ENCODE measurements at places on chromosomes 2 and 18.

DNA sequence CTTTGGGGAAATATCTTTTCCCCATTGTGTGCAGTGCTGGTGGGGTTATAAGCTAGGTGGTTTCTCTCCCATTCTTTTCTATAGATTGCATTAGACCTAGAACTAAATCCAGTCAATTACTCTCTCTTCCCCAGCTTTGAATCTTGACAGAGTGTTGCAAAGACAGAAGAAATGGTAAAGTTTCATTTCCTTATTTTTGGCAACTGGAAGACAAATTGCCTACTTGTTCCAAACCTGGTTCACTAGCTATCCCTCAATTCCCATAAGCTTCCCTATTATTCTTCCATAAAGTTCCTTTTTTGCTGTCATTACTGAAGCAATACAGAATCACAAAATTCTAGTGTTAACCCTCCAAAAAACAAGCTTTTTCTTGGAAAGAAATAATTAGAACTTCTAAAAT, 94.0 kb upstream of the ITGA4 start:
- DNase-seq, result no peak

- no peak for DNase-seq
These were observed 42.0 kb upstream of the HS6ST1 start for GRCh38 chr2:128360711-128361110.

DNA sequence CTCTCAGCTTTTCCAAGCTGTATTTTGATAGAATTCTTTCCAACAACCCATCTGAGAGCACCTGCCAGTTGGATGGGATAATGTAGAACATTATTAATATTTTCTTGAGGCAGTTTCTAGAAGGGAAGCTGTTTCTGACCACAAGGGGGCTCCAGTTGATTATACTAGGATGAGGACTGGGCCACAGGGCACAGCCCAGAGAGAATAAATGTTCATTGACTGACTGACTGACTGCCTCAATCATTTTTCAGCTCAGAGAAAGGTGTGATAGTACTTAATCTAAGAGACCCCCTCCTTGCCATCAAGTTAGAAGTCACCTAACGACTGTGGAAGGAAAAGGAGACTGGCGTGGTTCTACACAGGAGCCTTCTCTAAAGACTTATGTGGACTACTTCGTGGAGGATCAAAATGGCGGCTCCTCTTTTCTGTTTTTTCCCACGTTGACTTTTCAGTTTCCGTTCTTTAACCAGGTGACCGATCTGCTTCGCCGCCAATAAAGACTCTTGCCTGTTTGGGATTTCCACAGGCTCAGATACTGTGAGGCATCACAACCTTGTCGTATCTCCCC, 31.9 kb upstream of the CREG2 start:
- DNase-seq, result peak; percentile 77

GRCh38 chr2:130814931-130815680, 21.6 kb upstream of the ARHGEF4 start:
- no peak for DNase-seq

GRCh38 chr18:37552286-37552685, 13.3 kb downstream of the CELF4 start:
- no peak for DNase-seq

GRCh38 chr2:13006829-13007717, 290.3 kb downstream of the TRIB2 start:
- peak; percentile 85 for DNase-seq

GRCh38 chr2:147715807-147716206, 129.0 kb upstream of the ACVR2A start:
- DNase-seq, result no peak

DNA sequence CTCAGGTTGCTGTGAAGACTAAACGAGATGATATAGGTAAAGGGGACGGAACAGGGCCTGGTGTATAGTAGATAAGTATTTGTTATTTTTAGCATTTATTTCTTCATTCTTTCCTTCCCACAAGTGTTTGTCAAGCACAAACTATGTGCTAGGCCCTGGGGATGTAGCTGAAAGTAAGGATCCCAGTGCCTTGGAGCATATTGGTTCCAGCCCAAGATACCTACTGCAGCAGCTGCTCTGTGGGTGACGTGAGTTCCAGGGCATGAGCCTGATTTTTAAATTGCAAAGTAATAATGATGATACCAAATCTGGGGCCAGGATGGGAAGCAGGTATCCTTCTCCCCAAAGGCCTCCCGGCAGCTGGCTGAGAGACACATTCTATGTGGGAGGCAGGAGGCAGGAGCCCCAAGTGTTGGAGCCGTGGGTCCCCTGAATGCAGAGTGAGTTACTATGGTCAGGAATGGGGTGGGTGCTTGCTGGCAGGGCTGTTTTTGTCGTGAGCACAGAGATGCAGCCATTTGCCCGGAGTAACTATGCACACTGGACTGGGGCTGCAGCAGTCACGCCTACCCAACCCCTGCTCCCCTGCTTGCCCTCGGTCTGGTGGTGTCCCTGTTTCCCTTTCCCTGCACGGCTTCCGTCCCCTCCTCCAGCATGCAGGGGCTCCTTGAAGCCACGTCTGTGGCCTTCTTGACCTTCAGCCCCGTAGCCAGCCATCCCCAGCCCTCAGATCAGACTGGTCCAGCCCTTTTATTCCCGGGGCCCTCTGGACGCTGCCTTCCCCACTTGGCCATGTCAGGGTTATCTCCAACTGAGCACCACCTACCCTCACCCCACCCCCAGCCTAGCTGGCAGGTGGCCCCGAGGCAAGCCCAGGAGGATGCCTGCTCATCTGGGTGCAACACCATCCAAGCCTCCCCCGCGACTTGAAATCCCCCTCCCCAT, 52.4 kb downstream of the INHBB start:
- no peak for DNase-seq

DNA sequence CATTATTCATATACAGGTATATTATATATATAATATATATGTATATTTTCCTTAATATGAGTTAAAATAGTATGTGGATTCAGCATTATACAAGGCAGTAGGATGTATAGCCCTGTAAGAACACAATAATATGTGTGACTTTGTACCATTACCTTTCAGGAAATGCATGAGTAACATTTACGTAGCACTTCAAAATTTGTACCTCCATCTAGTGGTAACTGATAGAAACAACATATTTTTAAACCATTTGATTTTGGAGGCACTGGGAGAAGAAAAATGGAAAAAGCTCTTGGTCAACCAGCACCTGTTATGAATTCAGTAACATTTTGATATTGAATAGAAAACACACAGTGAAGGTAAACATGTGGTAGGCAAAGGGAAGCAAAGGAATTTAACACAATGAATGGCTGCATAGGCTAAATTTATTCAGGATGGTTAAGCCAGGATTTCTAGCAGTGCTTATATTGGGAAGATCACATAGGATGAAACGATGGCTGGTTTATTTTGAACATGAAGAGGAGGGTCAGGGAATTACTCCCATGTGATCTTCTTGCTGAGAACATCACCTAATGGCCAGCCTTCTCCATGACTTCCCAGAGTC, 565.5 kb downstream of the CCDC85A start:
- peak; percentile 44 for DNase-seq

DNA sequence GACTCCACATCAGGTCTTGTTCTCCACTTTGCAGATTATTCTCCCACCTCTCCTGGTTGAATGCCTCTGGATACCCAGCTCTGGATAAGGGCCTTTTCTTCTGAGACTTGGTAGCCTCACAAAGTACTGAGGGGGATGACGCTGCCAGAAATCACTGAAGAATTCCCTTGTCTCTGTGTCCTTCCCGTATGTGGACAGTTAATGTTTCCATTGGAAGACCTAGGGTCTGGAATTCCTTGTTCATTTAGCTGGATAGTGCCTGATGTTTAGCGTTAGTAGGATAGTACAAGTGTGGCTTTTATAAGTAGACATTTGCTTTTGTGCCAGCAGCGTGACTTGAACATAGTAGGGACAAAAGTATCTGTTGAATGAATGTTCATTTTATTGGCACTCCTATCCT, 76.9 kb downstream of the CLHC1 start:
- DNase-seq, result no peak

DNA sequence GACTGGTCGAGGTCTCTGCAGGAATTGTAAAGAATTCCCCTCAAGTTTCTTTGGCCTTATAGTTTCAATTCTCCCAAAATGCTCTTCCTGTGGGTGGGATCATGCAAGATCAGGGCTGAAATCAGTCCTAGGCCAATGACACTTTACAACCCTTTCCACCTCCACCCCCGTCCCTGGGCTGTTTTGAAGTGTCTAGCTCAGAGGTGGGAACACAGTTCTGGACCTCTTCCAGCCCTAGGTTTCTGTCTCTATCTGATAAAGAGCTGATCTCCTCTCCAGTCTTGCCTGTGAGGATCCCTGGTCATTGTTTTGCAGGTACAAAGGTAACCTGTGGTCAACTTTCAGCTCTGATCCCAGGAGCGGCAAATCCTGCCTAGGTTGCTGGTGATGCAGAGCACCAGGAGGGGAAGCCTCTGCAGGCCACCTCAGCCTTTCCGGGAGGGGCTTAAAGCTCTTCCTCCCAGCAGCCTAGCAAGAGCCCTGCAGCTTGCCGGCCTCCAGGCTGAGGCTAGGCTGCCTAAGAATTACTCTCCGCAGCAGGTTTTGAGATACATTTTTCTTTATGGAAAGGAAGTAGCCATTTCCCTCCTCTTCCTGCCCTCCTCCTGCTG, 69.8 kb upstream of the WIPF1 start:
- DNase-seq, result peak; percentile 89

- DNase-seq, result peak; percentile 1
These were observed 70.8 kb downstream of the RTP5 start for GRCh38 chr2:241940329-241940728.

DNA sequence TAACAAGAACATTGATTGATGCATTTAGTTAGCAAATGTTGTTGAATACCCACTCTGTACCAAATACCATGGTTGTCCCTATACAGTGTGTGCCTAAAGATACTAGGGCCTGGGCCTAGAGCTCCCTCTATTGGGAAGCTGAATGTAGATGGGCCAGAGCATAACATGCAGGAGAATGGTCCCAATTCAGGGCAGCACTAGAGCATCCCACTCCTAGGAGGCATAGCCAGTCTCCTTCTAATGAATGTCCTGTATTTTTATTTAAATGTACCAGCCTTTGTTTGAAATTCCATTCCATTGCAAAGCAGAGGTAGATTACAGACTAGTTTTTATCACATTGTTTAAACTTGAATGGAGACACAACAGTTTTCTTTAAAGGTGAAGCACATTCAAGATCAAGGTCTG, 90.6 kb downstream of the FEZ2 start:
- peak; percentile 71 for DNase-seq

- DNase-seq, result no peak
These were observed 94.7 kb upstream of the BOD1L2 start for GRCh38 chr18:57052173-57052572.

- DNase-seq, result no peak
These were observed 35.4 kb upstream of the DNAH7 start for GRCh38 chr2:196104066-196104465.

GRCh38 chr2:130842770-130843169, 6.1 kb downstream of the ARHGEF4 start:
- DNase-seq, result no peak

GRCh38 chr2:30031184-30031583, 109.8 kb upstream of the ALK start:
- no peak for DNase-seq

- DNase-seq, result no peak
These were observed 1.7 kb upstream of the POU3F3 start for GRCh38 chr2:104852090-104852666.

DNA sequence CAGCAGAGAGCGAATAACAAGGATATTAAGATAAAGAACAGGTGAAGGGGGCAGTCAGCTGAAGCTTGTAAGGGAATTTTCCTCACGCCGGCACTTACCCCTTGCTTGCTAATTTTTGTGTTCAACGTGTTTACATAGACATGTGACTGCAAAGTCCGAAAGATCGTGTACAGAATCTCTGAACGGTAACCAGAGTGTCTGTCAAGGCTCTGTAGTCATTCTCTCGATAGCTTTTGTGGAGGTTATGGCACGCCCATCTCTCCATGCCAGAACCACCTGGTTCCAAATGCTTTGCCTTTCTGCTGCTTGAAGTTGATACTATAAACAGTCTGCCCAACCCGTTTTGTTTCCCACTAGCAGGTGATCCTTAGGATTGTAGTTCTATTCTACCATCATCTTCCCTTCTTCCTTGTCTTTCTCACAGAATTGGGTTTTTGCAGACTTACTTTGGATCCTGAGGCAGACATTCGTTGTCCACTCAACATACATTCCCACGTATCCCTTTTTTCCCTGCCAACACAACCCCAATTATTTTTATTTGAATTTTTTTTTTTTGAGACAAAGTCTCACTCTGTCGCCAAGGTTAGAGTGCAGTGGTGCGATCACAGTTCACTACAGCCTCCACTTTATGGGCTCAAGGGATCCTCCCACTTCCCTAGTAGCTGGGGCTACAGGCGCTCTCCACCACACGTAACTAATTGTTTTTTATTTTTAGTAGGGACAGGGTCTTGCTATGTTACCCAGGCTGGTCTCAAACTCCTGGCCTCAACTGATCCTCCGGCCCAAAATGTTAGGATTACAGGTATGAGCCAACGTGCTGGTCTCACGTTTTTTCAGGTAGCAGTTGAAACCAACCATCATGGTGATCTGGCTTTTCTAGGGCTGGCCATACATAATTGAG, 1.3 kb upstream of the USP34 start:
- peak; percentile 62 for DNase-seq

DNA sequence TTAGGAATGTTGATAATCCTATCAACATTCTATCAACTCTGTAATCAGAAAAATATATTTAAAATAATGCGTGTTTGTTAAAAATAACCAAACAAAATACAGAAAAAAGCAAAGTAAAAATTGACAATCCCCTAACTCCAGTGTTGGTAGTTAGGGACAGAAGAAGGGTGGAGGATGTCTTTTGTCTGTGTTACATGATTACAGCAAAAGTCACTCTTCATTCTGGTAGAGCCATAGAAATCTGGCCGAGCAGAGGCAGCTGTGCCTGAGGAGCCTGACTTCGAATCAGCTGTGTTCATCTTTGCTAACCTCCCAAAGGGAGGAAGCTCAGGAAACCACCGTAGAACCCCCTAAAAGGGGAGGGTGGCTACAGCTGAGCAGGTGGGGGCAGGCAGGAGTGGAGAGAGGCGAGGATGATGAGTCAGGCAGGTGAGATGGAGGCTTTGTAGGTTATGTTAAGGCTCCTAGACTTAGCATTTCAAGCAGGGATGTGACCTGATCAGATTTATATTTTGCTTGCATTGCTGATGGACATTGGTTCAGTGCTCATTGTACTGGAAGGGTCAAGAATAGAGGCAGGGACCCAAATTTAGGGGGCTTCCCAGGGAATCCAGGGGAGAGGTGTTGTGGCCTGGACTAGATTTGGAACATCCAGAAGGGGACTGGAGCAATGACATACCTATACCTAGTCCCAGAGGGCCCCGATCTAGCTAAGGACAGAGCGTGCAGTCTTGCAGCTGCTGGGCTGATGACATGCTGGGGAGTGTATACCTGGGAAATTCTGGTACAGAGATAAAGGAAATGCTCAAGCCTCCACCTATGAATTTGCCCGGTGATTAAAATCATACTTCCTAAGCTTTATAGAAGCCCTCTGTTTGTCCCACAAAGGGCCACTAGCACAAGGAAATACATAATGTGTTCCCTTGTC, 95.7 kb downstream of the NEDD4L start:
- no peak for DNase-seq

DNA sequence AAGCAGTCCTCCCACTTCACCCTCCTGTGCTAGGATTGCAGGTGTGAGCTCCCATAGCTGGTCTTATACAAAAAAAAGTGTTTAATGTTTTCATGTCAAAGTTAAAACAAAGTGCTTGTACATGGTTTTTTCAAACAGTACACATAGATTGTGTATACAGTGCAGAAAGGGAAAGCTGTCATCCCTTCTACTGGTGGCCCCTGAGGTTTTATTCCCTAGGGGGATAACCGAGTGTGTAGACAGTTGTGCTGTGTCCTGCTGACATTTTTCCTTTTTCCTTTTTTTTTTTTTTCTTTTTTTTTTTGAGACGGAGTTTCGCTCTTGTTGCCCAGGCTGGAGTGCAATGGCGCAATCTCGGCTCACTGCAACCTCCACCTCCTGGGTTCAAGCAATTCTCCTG, 10.8 kb downstream of the TUBB6 start:
- no peak for DNase-seq

Data from Kasumi-1 (cell line).